ENCODE measurements at places on chromosomes 5 and 9.

DNA sequence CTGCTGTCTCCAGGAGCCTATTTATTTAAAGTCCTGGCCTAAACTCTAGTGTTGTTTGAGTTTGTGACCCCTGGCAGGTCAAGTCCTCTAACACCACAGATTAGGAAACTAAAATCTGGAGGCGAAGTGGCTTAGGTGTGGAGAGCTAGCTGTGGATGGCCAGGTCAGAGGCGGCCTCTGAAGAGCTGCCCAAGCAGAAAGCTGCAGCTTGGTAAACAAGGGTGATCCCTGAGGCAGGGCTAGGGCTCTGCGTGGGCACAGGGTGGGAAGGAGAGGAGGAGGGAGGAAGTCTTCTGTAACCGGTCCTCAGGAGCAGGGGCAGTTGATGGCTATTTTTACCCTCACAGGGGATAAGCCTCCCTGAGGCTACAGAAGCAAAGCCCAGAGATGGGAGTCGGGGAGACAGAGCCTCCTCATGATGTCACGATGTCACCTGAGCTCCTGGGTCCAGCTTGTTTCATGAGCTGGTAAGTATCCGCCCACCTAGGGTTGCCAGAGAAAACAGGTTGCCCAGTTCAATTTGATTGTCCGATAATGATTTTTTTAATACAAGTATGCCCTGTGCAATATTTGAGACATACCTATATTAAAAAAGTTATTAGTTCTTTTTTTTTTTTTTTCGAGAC lies 25.9 kb upstream of the BOD1 start:
- no peak for DNase-seq

DNA sequence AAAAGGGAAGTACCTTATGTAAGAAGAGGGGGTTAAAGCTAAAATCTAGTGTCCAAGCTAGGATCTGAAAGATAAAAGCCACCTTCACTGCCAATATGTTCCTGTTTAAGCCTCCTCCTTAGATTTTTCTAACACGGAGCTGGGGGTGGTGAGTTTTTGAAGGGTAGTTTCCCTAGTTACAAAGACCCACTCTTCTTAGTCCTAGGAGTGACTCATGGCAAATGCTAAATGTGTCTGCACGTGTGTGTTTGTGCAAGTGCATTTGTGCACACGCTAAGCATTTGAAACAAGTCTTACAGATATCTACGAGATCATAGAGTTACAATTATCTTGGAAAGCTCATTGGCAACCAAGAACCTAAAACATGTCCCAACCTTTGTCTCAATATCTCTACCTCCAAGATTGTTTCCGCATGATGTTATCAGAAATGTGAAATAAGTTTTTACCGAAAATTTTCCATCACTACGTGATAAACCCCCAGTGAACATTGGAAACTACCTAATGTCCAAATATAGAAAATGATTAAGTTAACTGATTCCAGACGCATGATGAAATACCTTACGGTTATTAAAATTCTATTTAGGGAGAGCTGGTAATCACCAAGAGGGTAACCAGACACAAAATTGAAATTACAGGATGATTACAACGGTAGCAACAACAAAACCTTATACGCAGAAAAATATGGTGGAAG lies 78.0 kb upstream of the HRH2 start:
- no peak for DNase-seq

- DNase-seq = no peak
Observed at GRCh38 chr9:72158680-72159079, 9.4 kb downstream of the GDA start.

DNA sequence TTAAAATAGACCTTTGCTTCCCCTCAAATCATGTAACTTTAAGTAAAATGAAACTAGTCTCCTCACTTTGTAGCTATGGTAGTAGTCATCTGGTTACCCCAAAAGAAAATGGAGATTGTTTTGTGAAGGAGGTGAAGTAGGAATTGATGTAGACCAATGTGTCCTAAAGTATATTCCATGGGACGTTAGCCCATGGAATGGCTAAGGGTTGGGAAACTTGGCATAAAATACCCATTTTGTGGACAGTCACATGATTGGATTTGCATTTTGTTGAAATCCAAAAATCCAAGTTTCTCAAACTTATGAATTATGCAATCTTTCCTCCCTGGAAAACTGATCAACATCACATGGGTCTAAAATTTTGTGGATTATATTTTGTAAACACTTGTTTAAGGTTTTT lies 290.6 kb downstream of the OSTF1 start:
- no peak for DNase-seq

GRCh38 chr9:87336407-87336806 lies 161.3 kb upstream of the DAPK1 start:
- no peak for DNase-seq

DNA sequence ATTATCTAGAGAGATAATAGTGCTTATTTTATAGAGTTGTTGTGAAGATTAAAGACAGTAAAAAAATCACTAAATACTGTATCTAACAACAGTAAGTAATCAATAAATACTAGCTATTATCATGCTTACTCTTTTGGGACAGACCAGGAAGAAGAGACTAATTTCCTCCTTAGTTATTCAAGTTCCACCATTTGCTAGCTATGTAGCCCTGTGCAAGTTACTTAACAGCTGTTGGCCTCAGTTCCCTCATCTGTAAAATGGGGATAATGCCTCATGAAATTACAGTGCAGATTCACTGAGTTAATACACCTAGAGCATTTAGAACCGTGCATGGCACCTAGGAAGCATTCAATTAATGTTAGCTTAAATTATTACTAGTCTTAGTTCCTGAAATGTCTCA lies 2.6 kb downstream of the RBM18 start:
- DNase-seq = no peak

DNA sequence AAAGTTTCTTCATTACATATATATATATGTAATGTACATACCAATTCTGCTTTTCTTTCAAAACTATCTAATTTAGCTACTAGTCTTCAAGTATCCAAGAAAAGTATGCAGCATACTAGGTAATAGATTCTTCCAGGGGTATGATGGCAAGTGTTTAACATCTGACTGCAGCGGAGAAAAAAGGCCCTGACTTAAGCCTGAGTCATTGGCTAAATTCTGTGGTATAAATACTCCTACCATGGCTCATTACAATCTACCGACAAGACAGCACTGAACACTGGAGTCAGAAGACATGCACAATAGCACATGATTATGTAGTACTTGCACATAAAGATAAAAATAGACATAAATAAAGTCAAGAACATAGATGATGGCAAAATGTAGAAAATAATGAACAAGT lies 439.9 kb downstream of the BRINP1 start:
- DNase-seq = no peak

DNA sequence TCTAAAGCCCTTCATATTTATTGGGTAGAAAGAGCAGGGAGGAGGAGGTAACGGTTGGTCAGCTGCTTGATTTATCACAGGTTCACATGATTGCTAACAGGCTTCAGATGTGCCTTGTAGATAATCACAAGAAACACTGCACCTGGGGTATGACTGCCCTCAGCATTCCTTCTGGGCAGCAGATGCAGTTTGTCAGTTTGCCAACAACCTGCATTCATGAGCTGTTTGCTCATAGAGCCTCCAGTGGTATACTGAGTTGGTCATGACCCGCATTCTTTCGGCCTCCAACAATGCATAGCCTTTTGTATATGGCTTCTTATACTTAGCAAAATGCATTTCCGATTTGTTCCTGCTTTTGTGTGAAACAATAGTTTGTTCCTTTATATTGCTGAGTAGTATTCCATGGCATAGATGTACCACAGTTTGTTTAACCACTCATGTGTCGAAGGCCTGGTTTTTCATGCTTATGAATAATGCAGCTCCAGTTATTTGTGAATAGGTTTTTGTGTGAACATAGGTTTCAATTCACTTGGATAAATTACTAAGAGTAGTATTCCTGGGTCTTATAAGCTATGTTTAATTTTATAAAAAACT lies 83.6 kb downstream of the ARHGEF28 start:
- no peak for DNase-seq

DNA sequence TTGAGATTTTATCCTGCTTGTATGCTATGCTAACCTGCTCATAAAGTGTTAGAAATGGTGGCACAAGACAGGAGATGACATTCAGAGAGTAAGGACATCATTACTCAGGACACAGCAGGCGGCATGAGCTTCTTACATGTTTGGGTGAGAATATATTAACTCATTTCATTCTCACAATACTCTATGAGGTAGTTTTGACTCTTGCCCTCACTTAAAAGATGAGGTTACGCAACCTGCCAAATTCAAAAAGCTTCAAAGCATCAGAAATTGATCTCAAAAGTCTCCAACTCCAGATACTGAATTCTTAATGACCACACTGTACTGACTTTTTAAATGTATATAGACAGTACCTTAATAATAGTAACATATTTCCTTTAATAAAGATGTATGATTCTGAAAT lies 60.8 kb downstream of the CDH18 start:
- no peak for DNase-seq

DNA sequence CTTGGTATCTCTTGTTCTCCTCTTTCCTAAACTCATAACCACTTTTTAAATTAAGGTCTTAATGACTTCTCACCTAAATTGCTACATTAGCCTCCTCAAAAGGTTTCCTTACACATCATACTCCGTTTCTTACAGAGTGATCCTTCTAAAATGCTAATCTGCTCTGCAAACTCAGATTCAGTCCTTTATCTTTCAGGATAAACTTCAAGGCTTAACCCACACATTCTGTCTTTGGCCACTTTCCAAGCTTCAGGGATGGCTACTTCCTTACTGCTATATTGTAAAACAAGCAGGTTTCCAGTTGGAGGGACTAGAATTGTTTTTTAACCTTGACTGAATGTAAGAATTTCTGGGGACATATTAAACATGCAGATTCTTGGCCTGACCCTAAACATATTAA lies 105.5 kb upstream of the CHD1 start:
- no peak for DNase-seq

- DNase-seq = no peak
Observed at GRCh38 chr9:126423142-126423915, 96.7 kb downstream of the MVB12B start.

DNA sequence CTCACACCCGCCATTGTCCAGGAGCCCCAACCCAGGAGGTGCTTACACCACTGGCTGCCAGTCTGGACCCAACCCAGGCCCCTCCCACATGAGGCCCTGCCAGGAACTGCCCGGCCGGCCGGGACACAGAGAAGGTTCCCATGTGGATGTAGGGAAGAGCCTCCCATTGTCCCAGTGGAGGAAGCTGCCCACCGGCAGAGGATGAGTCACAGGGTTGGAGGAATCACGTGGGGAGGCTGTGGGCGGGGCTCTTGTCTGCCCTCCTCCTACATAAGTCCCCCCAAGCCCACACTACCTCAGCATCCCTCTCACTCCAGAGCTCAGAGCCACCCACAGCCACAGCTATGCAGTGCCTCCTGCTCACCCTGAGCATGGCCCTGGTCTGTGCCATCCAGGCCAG lies 26.1 kb downstream of the PAEP start:
- DNase-seq = no peak

DNA sequence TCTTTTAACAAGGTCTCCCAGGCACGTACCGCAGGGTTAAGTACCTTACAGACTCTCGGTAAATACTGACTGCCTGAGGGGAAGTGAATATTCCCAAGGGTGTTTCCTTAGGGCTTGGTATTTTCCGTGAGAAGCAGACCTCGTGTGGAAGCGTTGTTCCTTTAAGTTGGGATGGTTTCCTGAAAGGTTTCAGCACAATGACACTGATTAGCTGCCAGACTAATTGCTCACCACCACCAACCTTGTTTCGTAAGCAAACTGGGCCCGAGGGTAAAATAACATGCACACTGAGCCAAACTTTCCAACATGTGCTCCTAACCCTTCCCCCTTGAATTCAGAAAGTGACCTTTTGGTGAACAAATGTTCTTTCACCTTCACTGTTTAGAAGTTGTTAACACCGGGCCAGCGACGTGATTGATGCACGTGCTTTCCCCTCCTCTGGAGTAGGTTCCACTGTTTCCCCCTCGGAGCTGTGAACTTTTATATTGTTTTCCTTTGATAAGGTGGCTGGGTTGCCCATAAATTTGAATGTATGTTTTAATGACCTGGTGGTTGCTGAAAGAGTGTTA lies 128.1 kb upstream of the RPS23 start:
- no peak for DNase-seq

Measured in effector memory CD4-positive, alpha-beta T cell (primary cell).